ENCODE measurements at places on chromosomes 16 and 17. TPM values are rescaled to one million over a fixed set of nuclear protein-coding genes. Genes with fewer than 3 reads are reported as not detected.

The SPN gene
- 0.07 TPM for total RNA-seq

The NPIPB4 gene
- 100 TPM for total RNA-seq

GRCh38 chr16:2609827-2610470, 72.1 kb downstream of the PDPK1 start:
- DNase-seq, result no peak

DNA sequence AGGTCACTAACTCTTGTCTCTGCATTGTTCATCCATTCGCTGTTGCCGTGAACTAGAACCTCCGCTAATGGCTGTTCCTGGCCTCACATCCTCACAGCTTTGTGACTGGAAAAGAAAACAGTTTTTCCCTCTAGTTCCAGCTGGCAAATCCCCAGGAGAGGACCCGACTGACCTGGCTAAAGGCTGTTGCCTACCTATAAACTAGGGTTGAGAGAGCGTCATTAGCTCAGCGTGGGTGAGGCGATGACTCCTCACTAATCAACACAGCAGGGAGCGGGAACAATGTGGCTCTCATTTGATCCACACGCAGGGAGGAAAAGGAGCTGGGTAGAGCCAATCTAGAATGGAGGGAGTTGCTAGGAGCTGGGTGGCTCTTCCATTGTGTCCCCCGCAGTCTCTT, 282.1 kb upstream of the IRX5 start:
- DNase-seq, result no peak

DNA sequence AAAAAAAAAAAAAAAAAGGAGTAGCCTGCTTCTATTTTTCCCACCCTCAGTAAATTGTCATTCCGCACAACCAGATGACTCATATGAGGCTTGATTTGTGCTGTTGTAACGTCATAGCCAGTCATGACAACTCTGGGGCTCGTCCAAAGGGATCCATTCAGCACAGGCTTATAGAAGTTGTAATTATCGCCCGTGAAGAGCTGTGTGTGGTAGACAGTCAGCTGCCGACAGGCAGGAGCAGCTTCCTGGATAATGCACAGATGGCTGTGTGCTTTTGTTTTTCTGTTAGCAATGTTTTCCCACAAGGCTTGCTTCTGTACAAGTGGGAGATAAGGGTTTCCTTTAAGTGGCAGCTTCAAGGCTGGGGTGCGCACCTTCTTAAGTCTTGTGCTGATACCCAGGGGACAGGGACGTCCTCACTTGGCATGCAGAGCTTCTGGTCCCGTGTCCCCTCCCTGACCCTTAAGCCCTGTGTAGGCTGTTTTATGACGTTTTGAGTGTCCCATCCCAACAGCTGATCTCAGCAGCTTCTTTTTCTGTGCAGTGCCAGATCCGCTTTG, 26.0 kb downstream of the SNX29 start:
- DNase-seq, result no peak

DNA sequence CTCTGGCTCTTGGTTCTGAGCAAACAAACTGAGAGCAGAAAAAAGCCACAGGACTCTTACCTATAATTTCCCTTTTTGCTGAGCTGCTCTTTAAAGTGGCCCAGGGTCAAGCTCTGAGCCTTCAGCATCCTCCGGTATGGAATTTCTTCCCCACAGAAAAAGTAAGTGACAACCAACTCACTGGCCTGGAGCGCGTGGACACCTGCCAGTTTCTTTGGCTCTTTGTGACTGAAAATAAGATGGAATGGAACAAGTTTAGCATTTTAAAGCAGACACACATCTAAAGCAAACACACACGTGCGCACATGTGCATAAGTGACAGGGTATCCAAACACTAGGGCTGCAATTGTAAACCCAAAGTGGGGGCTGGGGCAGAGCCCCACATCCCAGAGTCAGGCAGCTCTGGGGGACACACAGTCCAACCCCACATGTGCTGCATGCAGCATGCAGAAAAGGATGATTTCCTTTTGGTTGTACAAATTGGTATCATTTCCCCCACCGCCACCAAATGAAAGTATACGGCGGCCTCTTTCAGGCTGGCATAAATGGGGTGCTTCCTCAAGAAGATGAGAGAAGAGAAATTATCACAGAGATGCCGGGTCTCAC, 27.5 kb downstream of the AXIN2 start:
- no peak for DNase-seq

GRCh38 chr17:12478311-12478710, 187.4 kb upstream of the MYOCD start:
- no peak for DNase-seq

GRCh38 chr17:17757391-17757791, 76.1 kb downstream of the RAI1 start:
- no peak for DNase-seq

DNA sequence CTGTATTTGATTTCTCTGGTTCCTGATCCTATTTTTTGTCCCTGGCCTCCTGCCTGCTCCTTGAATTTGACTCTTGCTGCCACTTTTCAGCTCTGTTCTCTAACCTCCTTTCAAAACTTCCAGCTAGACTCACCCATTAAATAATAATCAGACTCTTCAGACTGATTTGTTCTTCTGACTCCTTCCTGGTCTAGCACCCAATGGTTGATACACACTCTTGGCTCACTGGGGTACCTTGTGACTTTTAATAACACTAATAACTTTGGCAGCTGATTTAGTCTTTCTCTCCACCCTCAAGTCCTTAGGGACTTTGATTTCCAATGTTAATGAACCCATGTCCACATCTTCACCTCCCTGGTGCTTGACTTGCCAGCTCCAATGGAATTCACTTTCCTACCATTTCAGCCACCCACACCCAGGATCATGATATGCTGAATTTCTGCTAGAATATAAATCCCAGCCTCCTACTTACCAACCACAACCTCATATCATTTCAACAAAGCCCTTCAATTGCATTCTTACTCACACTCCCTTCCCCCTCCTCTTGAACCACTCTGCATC, 19.7 kb upstream of the C16orf82 start:
- DNase-seq, result no peak

GRCh38 chr17:47703191-47703591, 9.2 kb downstream of the TBKBP1 start:
- no peak for DNase-seq

DNA sequence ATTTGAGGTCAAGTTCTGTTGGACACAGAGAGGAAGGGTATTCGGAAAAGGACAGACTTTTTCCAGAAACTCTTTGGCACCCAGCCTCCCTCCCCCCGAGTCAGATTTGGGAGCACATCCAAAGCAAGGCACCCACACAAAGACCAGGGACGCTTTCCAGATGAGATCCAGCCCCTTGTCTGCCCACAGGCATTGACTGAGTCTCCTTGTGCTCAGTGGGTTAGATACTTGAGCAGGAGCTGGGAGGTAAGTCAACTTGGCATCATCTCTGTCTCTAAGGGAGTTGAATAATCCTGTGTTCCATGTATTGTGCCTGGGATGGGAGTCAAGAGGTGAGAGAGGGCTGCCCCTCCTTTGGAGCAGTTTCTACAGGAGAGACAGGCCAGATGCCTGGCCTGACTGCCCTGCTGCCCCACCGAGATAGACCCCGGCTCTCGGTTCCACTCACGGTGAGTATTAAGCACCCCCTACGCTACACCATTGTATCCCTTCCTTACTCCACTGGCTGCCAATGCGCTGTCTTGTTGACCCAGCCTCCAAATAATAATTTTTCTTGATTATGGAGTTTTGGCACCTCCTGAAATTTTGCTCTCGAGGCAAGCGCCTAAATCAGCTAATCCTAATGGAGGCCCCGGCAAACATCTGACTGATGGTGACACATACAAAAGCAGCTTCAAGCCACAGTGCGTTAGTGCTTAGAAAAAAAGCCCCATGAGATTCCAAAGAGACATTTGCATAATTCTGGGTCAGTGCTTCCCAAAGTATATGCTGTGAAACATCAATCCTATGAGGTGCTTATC, 29.6 kb upstream of the MAP3K14 start:
- no peak for DNase-seq

DNA sequence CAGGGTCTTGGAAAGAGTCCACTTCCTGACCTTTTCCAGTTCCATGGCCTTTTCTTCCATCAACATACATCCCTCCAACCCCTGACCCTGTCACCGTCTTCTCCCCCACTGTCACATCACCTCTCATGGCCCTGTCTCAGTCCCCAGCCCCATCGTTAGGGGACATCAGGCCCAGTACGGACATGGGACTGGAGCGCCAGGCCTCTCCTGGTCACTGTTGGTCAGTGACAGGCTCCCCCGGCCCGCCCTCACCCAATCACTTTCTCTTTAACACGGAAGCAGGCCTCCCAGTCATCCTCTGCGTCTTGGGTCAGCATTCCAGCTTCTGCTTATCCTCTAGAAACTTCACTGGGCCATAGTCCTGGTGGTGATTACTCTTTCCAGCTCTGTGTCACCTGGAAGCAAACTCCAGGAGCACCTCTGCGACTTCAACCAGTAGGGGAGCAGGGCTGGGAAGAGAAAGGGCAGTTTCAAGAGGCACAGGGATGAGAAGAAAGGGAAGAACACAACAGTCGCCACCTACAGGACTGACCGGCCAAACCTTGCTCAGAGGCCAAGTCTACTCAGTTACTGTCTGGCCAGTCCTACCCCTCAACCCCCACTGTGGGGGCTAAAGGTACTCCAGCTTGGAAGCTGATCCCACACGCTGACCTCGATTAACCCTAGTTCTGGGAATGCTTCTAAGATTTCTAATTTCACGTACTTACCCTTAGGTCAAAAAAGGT, 15.9 kb upstream of the ICAM2 start:
- no peak for DNase-seq

The ATP2C2 gene
- 0.30 TPM for total RNA-seq

- no peak for DNase-seq
Measured at GRCh38 chr17:39277110-39277509, 51.4 kb upstream of the STAC2 start.

DNA sequence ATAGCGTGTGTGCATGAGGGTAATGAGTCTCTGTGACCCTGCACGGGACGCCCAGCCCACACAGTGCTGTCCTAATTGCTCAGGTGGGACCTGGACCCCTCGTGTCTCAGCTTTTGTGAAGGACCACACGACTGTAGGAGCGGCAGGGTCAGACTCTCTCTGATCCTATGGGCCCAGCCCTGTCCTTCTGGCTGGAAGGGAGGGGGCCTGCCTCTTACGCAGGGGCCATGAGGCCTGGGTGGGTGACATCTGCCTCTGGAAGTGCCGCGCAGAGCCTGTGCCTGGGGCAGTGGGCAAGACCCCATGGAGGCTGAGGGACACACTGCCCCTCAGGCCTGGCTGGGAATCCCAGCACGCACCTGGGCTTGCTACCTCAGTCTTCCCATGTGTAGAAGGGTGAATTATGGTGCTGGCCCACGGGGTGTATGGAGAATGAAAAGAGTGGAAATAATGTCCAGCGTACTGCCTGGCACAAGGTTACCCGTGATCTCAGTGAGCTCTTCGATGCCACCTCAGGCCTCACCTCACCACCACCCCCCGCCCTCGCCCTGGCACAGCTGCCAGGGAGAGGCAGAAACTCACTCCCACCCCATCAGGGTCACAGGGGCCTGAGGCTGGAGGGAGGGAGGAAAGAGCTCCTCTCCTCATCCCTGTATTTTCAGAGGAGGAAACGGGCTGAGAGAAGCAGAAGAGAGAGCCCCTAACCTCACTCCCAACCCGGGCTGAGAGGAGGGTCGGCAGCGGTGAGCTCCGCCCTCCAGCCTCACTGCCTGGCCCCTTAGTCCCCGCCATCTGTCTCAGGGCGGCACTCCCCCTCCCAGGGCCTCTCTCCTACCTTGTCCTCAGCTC, 27.1 kb upstream of the DBNDD1 start:
- DNase-seq, result no peak

DNA sequence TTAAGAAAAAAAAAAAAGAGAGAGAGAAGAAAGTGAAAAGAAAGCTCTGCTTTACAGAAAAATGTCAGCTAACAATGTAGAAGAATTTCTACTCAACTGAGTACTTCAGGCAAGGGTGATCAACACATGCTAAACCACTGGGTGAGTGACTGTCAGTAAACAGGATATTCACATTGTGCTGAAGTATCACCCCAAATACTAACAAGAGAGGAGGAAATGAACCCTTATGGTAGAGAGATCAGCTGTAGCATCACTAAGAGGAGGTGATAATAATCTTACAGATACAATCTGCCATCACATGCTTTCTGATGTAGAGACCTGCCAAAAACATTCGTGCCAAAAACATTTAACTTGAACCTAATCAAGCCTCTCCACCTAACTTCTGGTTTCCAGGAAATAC, 30.7 kb upstream of the ICAM2 start:
- DNase-seq, result no peak

GRCh38 chr16:54503856-54504219, 217.3 kb upstream of the IRX3 start:
- no peak for DNase-seq

The FNDC8 gene
- total RNA-seq, result not detected

GRCh38 chr17:31510308-31511194, 119.1 kb downstream of the RAB11FIP4 start:
- DNase-seq, result no peak

DNA sequence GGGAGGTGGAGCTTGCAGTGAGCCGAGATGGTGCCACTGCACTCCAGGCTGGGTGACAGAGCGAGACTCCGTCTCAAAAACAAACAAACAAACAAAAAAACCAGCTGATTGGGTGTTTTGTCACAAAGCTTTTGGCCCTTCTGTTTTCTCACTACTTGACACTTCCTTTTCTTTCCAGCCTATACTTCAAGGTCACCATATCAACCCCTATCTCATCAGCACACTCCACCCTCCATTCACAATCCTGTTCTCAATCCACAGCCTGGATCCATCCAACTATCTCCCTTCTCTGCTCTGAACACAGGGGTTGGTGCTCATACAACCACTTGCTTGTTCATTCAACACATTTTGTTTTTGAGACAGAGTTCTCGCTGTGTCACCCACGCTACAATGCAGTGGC, 6.6 kb upstream of the MED11 start:
- no peak for DNase-seq

The SEC14L5 gene
- total RNA-seq, result 0.98 TPM

The IL34 gene
- 0.16 TPM for total RNA-seq

DNA sequence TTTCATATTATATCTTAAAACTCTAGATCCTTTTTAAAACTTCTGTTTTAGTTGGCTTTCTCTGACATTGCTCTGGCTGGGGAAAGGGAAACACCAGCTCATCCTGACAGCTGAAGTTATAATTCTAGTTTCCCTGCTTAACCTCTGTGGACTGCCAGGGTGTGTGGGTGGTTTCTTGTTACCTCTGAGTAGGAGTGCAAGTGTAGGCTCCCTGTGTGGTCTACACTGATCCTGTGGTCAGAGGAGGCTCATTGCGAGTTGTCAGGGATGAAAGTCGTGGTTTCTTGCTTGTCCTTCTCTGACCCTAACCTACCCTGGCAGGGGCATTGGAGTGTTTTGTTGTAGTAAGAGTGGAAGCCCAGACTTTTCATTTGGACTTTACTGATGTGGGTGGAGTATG, 221.0 kb downstream of the UTP18 start:
- no peak for DNase-seq

- DNase-seq, result no peak
Measured at GRCh38 chr17:13925579-13925978, 143.7 kb upstream of the COX10 start.

- DNase-seq, result no peak
Measured at GRCh38 chr16:50613281-50613963, 65.2 kb downstream of the NKD1 start.

DNA sequence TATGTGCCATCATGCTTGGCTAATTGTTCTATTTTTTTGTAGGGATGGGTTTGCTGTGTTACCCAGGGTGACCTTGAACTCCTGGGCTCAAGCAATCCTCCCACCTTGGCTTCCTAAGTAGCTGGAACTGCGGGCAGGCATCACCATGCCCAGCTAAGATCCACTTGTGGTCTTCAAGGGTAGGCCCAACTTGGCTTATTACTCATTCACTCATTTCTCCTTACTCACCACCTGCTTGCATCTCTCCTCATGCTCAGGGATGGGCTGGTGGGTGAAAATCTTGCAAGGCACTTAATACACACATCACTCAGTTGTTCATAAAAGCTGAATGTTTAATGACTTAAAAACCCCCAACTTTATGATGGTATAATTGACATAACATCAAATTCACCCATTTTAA, 207.8 kb downstream of the SHISA9 start:
- DNase-seq, result no peak

The HOXB5 gene
- total RNA-seq, result 2.3 TPM

All from neural crest cell (in vitro differentiated cells).